Pulmonary artery endothelial cell (primary cell): ENCODE measurements at places on chromosomes 2 and 18.

DNA sequence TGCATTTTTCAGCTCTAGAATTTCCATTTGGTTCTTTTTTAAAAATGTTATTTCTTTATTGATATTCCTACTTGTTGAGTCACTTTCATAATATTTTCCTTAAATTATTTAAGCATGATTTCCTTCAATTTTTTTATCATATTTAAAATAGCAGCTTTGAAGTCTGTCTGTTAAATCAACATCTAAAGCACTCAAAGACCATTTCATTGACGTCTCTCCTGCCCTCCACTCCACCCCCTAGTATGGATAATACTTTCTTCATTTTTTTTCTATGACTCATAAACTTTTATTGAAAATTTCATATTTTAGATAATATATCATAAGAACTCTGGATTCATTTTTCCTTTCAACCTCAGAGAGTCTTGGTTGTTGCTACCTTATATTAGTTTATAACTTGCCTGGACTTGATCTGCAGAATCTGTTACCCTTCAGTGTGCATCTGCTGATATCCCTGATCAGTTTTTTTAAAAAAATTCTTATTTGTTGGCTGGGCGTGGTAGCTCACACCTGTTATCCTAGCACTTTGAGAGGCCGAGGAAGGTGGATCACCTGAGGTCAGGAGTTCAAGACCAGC is 59.0 kb upstream of the ZNF396 start:
- no peak for DNase-seq

- DNase-seq = no peak
These were observed 222.8 kb downstream of the SUCLG1 start for GRCh38 chr2:84236288-84236687.

GRCh38 chr2:108315444-108315934 is 26.8 kb downstream of the SULT1C2 start:
- no peak for DNase-seq

DNA sequence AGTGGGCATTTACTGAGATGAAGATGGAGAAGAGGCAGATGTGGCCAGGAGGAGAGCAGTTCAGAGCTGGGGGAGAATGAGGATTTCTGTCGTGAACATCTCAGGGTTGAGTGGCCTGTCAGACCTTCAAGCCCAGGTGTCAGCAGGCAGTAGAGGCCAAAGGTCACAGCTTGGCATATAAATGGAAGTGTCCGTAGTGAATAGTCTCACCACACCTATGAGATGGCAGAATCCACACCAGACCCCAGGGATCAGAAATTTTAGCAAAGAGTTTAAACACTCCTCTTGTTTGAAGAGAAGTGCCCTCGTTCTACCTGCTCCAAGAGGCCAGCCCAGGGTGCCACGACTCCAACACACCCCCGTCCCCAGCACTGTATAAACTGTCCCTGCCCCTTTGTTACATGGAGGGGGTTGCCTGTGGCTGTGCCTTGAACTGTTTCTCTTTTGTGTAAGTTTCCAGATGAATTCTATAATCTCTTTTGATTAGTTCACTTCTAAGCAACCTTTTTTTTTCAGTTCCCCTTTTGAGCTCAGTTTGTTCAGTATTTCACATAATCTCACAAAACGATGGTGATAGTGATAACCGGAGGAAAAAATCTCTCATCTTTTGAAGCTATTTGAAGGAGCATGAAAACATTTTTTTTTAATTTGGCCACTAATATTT is 69.0 kb upstream of the TTC39C start:
- no peak for DNase-seq

- no peak for DNase-seq
These were observed 13.4 kb downstream of the IL37 start for GRCh38 chr2:112924360-112924759.

DNA sequence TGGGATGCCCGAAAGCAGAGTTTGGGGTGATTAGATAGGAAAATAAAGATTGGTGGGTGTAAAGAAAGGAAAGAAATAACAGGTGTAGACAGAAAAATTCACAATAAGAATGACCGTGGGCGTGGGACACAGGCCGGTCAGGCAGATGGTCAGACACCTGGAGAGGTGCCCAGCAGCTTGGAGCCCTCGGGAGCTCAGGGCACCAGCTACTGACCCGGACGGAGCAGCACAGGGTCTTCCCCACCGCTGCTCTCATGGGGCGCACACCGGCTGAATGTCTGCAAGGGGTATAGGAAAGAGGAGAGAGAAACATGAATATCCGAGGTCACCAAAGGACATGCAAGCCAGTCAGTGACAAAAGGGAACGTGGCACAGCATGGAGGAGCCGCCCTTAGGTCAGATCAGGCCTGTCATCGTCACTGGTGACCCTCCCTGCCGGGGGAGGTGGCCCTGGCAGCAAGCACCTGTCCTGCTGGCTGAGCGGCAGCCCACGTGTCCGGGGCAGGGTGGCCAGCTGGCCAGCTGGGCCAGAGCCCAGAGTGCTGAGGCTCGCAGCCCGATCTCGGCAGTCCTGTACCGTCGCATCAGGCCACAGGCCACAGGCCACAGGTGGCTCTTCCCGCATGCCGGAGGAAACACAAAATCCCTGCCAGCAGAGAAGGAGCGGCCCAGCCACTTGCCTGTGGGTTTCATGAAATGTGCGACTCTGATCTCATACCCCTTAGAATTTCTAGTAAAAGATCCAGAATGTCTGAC is 112.0 kb upstream of the NDUFV2 start:
- no peak for DNase-seq
